ENCODE measurements at places on chromosomes 5 and 9.

GRCh38 chr5:79890119-79890929 lies 100.7 kb downstream of the MTX3 start:
- no peak overlapping the region for H3K4me3 ChIP-seq
- no peaks in the 10 kb centered on the region for H3K36me3 ChIP-seq

GRCh38 chr5:168879929-168880328 lies 300.8 kb upstream of the PANK3 start:
- H3K27ac ChIP-seq, result no peak overlapping the region
- H3K4me1 ChIP-seq, result peaks cover 2% of the 10 kb centered on the region
- H3K27me3 ChIP-seq, result peaks cover 5% of the 10 kb centered on the region
- no peak for DNase-seq
- no peak overlapping the region for H3K4me3 ChIP-seq
- no peaks in the 10 kb centered on the region for H3K36me3 ChIP-seq

DNA sequence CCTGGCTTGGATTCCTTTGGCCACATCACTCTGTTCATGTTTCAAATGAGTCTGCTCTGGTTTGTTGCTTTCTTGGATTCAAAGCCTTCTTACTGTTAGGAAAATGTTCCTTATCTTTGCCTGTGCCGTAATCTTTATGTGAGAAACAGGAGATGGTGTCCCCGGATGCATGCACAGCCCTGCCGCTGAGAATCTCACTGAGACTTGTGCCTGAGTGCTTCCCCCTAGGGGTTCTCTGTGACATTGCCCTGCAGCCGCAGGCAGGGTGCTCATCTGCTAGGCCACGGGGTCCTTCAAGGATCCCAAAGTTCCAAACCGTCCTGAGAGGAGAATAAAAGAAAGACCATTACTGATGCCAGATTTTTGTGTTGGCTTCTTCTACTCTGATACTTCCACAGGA lies 81.4 kb upstream of the ANKRD55 start:
- H3K4me3 ChIP-seq, result no peak overlapping the region
- no peak overlapping the region for H3K27ac ChIP-seq
- no peaks in the 10 kb centered on the region for H3K36me3 ChIP-seq
- H3K27me3 ChIP-seq, result peaks cover 15% of the 10 kb centered on the region

GRCh38 chr9:93967020-93967803 lies 12.1 kb upstream of the BARX1 start:
- DNase-seq, result no peak
- no peak overlapping the region for H3K4me3 ChIP-seq
- H3K27ac ChIP-seq, result no peak overlapping the region
- H3K36me3 ChIP-seq, result no peaks in the 10 kb centered on the region
- H3K4me1 ChIP-seq, result peaks cover 34% of the 10 kb centered on the region

GRCh38 chr9:78547831-78548230 lies 250.9 kb downstream of the PSAT1 start:
- no peaks in the 10 kb centered on the region for H3K4me1 ChIP-seq
- H3K27ac ChIP-seq, result no peak overlapping the region
- no peak overlapping the region for H3K4me3 ChIP-seq
- DNase-seq, result no peak

DNA sequence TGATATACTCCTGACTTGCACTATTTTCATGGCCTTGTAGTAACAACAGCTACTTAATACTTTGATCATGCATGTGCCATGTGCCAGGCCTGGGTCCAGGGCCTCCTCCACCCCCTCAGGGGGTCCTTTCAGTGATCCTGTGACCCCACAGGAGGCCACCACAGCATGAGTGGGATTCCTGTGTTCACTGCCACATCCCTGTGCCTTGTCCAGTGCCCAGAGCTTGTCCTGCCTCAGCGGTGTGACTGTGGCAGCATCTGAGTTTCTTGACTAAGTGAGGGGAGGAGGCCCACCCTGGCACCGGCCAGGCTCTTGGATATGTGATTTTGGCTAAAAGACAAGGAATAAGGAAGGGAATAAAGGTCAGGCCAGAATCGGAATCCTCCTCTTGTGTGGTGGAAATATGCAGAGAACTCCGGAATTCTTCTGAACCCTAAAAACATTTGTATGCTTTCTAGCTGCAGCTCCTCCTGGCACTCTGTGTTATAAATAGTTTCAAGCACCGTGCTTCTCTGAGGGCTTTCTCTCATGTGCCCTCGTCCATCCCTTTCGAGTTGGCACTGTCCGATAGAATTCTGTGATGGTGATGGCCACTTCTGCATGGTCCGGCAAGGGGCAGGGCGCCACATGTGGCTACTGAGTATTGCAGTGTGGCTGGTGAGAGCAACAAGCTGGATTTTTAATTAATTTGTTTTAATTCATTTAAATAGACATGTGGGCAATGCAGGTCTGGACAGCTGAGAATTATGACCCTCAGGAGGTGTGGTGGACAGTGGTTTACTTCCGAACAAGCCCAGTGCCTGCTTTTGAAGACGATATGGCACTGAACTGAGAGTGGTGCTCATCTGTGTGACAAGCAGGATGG lies 31.8 kb downstream of the TENT4A start:
- DNase-seq, result no peak
- H3K4me3 ChIP-seq, result no peak overlapping the region
- H3K36me3 ChIP-seq, result peaks cover 75% of the 10 kb centered on the region
- peaks cover 9% of the 10 kb centered on the region for H3K4me1 ChIP-seq
- no peaks in the 10 kb centered on the region for H3K27me3 ChIP-seq
- no peak overlapping the region for H3K27ac ChIP-seq
